ENCODE measurements at places on chromosomes 16 and 17.

DNA sequence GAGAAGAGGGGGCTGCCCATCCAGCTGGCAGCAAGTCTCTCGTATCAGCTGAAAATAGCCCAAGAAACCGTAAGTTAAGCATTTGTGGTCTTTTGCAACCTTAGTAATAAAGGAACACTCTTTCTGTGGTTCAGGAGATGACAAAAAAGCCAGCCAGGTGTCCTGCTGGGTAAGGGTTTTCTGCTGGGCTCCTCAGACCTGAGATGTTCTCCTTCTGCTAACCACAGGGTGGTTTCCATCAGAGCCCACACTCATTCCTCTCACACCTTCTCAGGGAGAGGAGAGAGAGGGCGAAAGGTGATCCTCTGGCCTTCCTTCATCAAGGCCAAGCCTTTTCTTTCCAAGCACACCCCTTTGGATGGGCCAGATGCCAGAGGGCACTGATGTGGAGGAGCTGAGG, 70.7 kb downstream of the TEX14 start:
- DNase-seq, result no peak

DNA sequence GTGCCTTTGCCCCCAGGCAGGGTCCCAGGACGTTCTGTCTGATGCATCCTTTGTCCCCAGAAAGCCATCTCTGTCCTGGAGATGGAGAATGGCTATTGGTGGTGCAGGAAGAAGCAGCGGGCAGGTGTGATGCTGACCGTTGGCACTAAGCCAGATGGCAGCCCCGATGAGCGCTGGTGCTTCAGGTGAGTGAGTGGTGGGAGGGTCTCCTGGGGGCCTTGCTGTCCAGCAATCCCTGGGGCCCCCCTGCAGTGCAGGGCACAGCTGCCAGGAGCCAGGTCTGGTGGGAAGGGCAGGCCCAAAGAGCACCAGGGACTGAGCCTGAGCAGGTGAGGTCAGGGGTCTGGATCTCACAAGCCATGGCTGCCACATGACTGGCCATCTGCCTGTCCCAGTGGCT, 18.1 kb downstream of the TRPV2 start:
- DNase-seq, result no peak

GRCh38 chr17:70604854-70605253, 435.5 kb downstream of the KCNJ2 start:
- no peak for DNase-seq

DNA sequence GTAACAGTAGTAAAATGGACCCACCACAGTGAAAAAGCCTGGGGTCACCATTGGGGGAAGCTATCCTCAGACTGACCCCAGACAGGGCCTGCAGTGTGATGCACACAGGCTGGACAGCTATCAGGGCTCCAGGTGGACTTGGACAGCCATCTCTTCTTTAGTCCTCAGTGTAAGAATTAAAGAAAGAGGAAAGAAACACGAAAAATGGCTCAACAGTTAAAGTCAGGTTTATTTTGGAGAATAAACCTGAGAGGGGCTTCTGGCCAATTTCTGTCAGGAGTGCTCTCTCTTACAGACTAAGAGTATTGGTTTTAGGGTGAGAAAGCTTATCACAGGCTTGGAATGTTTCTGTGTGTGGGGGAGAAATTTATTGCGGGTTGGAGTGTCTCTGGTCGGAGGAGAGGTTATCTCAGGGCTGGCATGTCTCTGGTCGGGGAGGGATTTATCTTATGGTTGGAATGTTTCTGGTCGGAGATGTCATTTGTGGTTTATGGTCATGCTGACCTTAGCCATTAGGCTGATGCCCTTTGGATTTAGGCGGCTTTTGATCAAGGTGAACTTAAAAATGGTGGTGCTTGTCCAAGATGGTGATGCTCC, 10.8 kb upstream of the B4GALNT2 start:
- no peak for DNase-seq

- DNase-seq, result no peak
Observed at GRCh38 chr17:21252289-21252795, 868 bp downstream of the NATD1 start.

GRCh38 chr17:20092973-20093626, 83.9 kb downstream of the SPECC1 start:
- no peak for DNase-seq

DNA sequence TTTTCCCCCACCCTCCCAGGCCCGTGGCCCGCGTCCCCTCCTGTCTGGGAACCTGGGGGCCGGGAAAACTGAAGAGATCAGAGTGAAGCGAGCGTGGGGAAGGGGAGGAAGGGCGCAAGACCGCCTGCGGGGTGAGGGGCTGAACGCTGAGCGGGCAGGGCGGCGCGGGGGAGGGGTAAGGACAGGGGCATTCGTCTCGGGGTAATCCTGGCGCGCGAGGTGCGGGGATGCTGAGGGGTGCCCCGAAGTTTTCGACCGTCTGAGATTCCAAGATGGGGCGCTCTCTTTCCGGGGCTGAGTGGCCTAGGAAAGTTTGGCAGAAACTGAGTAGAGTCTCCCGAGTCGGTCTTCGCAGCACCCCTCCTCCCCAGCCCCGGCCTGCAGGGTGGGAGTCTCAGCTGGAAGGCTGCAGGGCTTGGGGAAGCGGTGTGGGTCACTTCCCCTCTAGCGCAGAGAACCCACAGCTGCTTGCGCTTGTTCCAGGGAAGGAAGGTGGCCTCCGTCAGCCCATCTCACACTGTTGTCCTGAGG, 555 bp downstream of the TTYH2 start:
- DNase-seq, result no peak

GRCh38 chr16:49695782-49696413, 160.0 kb downstream of the ZNF423 start:
- DNase-seq, result no peak

DNA sequence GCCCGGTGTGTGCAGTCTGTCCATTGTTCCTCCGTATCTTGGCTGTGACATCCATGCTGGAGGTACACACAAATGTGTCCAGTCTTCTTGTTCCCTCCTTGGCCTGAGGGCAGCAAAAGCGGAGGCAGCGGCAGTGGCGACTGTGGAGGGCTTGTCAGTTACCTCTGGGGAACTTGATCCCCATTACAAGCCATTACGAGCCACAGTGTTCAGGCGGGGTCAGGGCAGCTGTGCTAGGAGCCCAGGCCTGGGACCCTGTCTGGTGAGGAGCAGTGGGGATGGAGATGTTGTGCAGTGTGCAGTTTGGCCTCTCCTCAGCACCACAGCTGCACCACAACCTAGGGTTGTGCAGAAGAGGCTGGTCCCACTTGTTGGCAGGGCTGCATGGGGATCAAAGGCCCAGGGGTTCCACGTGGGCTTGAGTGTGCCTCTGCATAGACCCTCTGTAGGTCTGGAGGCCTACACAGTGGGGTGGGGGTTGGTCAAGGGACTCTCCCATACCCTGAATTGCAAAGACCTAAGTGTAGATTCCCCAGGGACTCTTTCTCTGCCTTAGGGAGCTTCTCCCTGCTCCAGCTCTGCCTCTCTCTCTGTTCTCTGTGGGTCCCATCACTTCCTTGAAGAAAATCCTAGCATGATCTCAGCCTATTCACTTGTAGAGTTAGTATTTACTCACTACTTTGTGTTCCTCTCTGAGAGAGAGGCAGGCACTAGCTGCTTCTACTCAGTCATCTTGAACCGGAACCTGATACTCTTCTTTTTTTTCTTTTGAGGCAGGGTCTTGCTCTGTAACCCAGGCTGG, 58.8 kb downstream of the SLFN11 start:
- DNase-seq, result no peak

DNA sequence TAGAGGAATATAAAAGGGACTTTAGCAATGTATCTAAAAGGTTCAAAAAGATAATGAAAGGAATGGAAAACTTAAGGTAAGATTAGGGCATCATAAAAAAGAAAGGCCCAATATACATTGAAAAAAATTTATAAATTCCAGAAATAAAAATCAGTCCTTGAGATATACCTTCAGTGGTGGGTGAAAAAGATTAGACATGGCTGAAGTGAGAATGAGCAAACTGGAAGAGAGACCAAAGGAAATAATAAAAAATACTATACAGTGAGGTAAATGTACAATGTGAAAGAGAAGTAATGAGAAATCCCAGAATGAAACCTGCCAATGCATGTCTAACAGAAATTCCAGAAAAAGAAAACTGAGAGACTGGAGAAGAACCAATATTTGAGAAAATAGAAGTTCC, 42.9 kb upstream of the PMFBP1 start:
- no peak for DNase-seq

DNA sequence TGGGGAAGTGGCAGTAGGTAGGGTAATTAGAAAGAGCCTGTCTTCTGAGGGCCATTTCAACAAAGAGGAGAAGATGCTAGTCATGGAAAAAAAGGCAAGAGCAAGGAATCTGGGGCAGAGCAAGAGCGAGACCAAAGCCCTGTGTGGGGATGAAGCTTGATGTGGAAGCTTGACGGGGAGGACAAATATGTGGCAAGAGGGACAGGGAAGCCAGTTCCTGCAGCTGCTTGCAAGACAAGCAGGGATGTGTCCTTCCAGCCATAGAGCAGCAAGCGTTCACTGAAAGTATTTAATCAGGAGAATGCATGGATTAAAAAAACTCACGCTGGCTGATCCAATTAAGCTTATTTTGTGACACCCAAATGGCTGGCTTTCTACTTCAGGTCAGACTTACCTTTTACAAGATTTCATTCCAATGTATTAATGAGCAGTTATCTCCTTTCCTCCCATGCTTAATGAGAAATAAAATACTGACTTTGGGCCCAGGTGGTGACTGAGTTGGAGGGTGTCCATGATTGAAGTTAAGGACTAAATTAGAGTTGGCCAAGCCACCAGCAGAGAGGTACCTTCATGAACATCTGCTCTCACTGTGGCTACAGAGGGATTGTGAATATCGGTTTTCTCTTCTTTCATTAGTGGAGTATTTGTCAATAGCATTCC, 76.8 kb downstream of the ABCA8 start:
- no peak for DNase-seq

- no peak for DNase-seq
Observed at GRCh38 chr16:13084331-13084730, 182.9 kb downstream of the SHISA9 start.

DNA sequence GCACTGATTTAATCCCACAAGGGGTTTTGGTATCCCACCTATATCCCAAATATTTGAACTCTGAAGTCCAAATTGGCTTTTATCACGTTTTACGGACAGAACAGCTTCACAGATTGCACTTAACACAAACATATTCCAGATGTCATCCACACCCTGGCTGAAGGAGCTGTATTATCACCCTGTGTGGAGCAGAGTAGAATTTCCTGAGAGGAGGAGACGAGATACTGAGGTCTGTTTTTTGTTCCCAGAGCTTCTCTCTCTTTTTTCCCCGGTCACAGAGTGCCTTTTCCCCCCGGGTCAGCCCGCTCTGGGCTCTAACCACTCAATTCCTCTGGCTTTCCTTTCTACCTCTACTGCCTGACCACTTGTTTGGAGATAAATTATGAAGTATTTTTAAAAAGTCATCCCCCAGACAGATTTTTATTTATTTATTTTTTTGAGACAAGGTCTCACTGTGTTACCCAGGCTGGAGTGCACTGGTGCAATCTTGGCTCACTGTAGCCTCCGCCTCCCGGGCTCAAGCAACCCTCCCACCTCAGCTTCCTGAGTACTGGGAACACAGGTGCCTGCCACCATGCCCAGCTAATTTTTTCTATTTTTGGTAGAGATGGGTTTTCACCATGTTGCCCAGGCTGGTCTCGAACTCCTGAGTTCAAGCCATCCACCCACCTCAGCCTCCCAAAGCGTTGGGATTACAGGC, 30.7 kb downstream of the DNAH2 start:
- DNase-seq, result no peak

GRCh38 chr16:75202069-75202590, 4.8 kb downstream of the CTRB2 start:
- DNase-seq, result no peak

DNA sequence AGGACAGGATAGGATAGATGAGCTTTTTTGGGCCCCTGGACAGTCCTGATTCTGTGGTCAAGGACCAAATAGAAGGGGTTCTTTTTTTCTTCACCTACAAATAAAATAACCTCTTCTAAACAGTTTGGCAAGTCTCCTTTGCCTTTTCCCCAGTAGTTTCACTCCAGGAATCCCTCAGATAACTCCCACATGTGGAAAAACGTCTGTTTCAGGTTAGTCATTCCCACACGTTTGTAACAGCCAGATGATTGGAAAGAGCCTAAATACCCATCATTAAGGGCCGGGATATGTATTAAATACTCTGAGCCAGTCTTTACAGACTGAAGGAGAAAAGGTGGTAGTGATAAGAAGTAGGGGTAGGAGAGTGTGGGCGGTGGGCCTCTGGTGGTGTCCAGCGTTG, 58.3 kb downstream of the PLD6 start:
- DNase-seq, result no peak

- peak; percentile 49 for DNase-seq
Observed at GRCh38 chr17:7393613-7394451, 493 bp downstream of the PLSCR3 start.

DNA sequence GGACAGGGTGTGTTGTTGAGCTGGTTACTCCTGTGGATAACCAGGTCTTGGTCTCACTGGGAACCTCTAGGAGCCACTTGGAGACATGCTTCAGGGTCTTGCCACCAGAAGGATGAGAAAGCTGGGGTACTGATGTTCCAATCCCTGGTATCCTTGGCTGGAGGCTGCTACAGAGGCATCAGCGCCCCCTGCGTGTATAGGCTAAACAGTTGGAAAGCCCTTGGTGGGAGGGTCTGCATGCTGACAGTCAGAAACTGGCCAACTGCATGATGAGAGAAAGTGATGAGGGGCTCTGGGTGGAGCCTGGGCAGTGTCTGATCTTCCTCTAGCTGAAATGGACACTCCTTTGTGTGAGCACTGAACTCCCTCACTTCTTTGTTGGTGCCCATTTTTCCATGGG, 536.9 kb downstream of the XYLT1 start:
- DNase-seq, result no peak

DNA sequence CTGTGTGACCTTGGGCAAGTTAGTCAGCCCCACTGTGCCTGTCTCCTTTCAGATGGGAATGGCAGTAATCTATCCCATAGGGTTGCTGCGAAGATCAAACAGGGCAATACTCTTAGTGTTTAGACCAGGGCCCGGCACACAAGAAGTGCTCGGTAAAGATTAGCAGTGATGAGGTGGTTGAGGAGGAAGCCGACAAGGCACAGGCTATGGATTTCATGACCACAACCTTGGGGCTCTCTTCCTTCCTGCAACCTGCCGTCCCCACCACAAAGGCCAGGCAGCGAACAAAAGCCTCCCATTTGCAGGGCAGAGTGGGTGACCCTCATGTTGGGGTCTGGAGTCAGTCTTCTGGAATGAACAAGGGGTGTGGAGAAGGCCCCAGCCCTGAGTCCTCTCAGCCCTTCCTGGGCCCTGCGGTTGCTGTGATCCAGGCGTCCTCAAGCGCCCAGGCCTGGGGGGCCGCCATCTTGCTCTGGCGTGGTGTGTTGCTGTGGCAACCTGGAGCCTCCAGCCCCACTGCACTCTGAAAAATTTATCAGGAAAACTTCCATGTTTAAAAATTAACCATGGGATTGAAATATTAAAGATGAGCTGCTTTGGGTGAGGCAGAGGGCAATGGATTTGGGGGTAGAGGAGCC, 9.8 kb downstream of the ADAM11 start:
- DNase-seq, result no peak

Measured in naive thymus-derived CD4-positive, alpha-beta T cell (primary cell).